Stimulated activated CD8-positive, alpha-beta memory T cell treated with anti-CD3 and anti-CD28 coated beads, Interleukin-15, amount 100 ng/mL, for 4 hours (primary cell): ENCODE measurements at places on chromosomes 3 and 15.

DNA sequence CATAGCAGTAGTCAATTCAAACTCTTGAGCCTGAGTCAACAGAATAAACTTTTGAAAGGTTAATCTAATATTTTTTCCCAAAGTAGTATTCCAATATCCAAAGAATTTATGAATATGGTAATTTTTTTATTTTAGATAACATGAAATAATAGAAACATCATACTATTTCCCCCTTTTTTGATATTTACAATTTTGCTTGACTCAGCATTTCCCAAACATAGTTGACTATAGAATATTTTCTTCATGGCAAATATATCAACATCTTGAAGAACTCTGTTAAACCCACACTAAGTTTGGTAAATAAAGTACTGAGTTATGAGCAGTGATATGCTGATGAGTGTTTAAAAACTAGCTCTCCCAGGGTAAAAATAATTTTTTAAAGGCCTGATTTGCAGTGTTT, 380.0 kb upstream of the ARL6 start:
- DNase-seq, result no peak

GRCh38 chr15:36428102-36428845, 151.2 kb upstream of the CDIN1 start:
- no peak for DNase-seq

GRCh38 chr3:9247941-9248521, 1.4 kb downstream of the SRGAP3 start:
- DNase-seq, result no peak

GRCh38 chr15:85583923-85584390, 203.6 kb downstream of the AKAP13 start:
- no peak for DNase-seq

- no peak for DNase-seq
Measured at GRCh38 chr3:14948609-14949038, 1.2 kb downstream of the NR2C2 start.

DNA sequence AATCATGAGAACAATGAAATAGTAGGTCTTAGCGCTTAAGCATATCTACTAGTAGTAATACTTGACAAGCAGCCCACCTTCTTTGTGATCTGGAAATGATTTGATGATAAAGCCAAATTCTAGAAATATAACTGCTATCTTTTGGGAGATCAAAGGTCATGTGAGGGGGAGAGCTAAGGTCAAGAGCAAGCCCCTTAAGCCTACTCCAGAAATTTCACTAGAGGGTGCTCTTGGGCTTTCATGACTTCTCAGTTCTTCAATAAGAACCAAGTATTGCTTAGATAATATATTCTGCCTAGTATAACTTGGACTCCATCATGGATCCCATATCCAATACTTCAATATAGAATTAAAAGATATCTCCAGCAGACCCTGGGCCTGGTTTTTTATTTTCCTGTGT, 319.6 kb downstream of the ZBTB20 start:
- DNase-seq, result no peak

GRCh38 chr15:99511866-99512661, 53.7 kb upstream of the MEF2A start:
- DNase-seq, result no peak

- no peak for DNase-seq
Measured at GRCh38 chr15:52495125-52495524, 33.6 kb downstream of the MYO5A start.

DNA sequence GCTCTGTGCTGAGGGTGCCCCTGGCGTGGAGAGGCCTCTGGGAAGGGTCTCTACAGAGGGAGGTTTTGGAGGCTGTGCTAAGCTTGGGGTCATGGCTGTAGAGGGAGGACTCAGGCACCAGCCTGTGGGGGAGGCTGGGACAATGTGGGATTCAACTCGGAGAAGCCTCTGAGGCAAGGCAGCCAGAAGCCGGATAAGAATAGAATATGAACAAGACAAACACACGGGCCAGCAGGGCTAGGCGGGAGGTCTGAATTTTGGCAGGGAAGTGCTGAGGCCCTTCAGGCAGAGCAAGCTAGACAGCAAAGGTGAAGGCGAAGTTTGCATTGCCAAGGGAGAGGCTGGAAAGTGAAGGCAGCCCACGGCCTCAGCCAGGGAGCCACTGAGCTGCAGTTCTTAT, 612.1 kb upstream of the NR2F2 start:
- DNase-seq, result no peak

DNA sequence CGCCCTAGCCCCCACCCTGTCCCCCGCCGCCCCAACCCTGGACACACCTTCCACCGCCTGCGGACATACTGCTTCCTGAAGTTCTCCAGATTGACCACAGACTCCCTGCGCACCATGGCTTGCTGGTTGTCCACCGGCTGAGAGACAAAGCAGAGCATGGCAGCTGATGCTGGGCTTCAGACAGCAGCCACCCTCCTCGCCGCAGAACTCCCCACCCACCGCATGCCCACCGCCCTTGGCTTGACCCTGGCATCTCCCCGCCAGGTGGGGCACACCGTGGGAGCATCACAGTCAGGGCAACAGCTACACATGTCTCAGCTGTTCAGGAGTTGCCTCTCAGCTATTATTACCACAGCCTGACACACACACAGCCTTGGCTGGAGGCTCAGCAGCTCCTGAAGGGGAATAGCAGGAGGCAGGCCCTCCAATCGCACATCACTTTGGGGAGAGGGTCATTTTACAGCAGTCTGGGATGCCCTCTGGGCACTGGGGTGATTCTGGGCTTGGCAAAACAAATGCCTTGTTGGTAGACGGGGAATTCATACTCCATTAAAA, 78.4 kb upstream of the HERC1 start:
- no peak for DNase-seq

DNA sequence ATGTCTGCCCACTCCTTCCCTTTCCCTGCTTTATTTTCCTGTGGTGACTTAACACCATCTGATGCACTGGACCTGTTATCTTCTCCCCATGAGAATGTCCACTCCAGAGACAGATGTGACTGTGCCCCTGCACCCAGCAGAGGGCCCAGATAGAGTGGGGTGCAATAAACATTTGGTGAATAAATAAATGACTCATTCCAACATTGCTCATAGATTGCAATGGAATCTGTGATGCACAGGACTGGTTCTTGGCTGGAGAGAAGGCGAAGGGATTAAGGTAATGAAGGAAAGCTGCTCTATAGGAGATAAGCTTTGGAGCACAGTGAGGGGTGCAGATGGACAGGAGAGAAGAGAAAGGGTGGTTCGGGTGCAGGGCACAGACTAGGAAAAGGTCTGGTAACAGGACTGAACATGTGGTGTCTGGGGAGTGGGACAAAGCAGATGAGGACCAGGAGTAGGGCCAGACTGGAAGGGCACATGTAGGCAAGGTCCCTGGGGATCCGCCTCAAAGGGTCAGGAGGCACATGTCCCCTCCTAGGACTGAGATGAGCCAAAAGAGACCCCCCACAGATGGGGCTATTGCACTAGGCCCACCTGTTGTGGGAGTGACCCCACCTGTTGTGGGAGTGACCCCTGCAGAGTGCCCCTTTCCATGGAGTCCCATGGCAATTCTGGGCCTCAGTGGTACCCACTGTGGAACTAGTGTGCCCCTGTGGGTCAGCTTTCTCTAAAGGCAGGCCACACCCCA, 17.5 kb upstream of the POC1A start:
- DNase-seq, result no peak

DNA sequence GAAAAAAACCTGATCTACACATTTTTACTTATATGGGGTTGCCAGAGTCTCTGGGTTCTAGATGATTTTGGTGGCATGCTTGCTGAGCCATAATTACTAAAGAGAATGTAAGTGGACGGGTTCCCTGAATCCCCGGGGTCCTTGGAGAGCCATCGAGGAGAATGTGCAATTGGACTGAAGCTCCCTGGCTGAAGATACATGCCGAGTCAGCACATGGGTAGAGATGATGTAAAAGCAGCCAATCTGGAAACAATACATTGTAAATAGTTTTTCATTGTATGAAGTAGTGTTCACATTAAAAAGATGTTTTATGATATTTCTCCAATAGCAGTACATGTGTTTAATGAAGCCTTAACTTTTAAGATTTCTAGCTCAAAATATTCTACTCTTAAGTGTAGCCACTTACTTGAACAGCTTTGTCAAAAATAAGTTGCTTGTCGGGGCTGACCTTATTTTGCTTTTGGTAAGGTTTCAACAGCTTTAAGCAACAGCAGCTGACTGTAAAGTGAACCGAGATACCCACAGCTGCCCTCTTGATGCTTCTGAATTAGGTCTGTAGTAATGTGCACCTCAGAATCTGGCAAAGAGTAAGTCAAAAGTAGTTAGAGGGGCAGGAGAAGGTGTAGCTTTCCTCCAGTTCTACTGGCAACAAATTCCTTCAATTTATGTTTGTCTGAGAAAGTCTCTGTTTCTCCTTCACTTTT, 205.7 kb downstream of the PLCL2 start:
- DNase-seq, result no peak

DNA sequence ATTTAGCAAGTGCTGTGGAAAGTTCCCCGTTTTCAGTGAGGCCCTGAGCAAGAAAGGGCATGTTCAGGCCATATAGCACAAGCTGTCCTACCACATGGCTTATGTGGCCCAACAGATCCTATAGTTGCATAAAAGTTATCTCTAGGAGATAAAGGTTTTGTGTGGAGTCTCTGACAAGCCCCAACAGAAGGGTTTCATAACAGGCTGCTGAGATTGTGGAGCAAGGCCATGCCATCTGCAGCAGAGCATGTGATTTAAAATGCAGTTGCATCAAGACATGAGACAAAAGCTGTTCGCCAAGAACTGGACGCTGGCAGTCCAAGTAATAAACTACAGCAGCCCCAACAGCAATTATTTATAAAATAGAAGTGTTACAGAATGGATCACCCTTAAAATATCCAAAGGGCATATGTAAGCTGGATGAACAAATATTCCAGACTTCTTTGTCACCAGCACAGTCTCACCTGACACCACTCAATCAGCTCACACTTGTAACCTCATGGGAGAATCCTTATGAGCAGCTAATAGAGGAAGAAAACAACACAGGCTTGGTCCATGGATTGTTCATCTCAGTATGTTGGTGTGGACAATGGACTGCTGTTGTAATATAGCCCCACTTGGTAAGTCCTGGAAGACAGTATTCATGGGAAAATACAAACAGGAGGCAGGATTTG, 14.4 kb upstream of the CLDN1 start:
- DNase-seq, result no peak

GRCh38 chr3:56368846-56369245, 99.4 kb downstream of the ERC2 start:
- DNase-seq, result no peak

GRCh38 chr15:72420576-72420975, 22.5 kb downstream of the TMEM202 start:
- no peak for DNase-seq

- DNase-seq, result no peak
Measured at GRCh38 chr15:57919754-57920153, 145.8 kb downstream of the ALDH1A2 start.

DNA sequence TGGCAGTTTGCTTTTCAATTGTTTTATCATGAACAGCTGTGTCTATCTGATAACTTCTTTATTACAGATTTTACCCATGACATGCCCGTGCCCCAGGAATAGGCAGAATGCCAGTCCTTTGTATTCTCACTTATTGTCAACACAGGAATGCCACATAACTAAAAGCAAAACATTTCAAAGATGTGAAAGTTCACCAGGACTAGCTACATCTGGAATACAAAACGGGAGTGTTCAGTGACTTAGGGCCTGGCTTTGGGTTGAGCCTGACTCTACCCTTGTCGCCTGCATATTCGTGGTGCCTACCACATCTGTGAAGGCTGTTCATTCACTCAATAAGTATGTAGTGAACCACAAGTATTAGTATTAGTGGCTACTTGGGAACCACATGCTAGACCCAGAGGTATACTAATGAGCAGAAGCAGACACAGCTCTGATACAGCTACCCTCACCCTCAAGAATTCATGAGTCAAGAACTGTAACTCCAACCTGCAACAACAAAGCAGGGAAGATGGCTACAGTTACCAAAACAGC, 2.9 kb downstream of the TNFSF10 start:
- no peak for DNase-seq

- no peak for DNase-seq
Measured at GRCh38 chr3:123084738-123085237, 18.0 kb downstream of the PDIA5 start.

GRCh38 chr3:50620820-50621219, 3.9 kb downstream of the MAPKAPK3 start:
- DNase-seq, result no peak

- no peak for DNase-seq
Measured at GRCh38 chr3:160473221-160473620, 23.6 kb upstream of the TRIM59 start.

- DNase-seq, result no peak
Measured at GRCh38 chr15:69045802-69046201, 31.3 kb downstream of the NOX5 start.

GRCh38 chr15:91456921-91457320, 356.9 kb downstream of the SV2B start:
- DNase-seq, result no peak

DNA sequence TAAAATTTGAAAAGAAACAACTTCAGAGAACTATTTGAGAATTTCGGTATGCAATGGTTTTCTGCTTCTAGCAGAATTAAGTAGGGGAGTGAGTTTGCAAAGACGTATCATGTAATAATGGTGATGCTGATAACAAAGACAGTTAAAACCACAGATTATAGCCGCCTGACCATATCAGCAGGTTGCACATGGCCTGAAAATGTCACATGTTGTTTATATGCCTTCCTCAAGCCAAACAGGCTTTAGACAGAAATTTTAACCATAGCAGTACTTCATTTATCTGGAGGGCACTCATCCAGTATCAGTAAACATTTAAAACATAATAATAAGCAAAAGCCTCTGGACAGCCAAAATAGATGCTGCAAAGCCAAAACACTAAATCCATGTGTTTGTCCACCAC, 131.7 kb downstream of the RYR3 start:
- DNase-seq, result no peak

DNA sequence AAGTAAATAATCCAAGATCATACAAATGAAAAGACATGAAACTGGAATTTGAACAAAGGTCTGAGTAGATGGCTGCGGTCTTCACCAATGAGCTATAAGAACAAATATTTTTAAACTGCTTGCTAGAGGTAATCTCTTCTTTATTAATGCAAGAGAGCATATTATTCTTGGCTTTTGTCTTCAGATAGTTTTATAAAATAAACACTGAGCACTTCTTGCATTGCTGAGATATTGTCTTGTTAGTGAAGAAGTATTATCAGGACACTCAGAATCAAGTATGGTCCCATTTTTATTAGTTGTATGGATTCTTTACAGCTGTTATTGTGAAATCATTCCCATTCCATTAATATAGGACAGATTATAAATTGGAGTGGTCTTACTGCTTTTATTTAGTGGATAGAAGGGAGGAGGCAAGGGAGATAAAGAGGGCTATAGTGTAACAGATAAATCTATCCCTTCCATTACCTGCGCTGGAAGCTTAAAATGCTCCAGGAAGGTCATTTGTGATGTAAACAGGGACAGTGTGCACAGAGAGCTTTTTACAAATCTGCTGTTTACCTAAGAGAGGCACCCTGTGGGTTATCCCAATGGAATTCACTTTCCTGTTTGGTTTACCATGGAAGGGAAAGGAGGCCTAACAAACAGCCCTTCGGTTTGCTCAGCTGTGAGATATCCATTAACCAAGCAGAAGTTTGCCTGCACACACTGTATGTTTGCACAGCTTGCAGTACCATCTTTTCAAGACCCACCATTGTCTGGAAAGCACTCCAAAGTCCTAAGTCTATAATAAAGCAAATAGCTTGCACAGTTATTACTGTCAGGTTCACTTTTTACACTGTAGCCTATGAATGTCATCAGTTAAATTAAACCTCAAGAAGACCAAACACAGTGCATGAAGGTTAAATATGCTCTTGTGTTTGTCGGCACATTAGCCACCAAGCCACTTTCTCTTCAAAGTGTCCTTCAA, 347.7 kb upstream of the TGFBR2 start:
- no peak for DNase-seq

- no peak for DNase-seq
Measured at GRCh38 chr3:147369661-147370123, 36.7 kb downstream of the ZIC4 start.
